NCI-H69 (cell line): ENCODE measurements at places on chromosomes 3 and 15.
A peak's percentile ranks its signal among the peaks of the same experiment; 100 is the strongest.

GRCh38 chr3:52349131-52349530, 33.0 kb downstream of the DNAH1 start:
- no peak for DNase-seq

- peak; percentile 75 for DNase-seq
Observed at GRCh38 chr15:40829115-40829514, 607 bp upstream of the PPP1R14D start.

DNA sequence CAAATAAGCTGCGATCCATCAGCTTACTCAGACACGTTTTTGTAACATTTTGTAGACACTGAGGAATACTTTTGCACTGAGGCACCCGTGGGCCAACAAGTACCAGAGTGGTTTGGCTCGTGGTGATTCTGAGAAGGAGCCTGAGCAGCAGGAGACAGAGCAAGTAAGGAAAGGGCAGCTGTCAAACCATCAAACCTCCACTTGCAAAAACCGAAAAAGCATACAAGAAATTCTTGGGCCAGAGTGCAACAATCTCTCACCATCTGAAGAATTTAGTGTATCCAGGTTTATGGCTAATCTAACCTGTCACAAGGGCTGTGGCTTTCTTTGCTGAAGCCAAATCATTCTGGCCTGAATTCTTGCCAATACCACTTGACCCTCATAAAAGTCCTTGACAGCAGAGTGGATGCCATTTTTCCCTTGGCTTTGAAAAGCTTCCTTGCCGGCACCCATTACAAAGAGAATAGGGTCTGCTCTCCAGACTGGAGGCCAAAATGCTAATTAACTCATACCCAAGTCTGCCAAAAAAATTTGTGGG, 56.7 kb downstream of the MYO1E start:
- peak; percentile 97 for DNase-seq

GRCh38 chr3:125001557-125002413, 54.0 kb downstream of the HEG1 start:
- DNase-seq: no peak

DNA sequence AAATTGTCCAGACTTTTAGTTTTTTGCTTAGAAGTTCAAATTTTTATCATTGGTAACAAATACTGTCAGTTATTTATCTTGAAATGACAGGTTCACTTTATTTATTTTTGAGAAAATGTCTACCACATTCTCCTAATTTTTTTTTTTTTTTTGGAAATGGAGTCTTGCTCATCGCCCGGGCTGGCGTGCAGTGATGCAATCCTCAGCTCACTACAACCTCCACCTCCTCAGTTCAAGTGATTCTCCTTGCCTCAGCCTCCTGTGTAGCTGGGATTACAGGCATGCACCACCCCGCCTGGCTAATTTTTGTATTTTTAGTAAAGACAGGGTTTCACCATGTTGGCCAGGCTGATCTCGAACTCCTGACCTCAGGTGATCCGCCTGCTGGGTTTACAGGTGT, 16.1 kb upstream of the EBLN2 start:
- DNase-seq: no peak

DNA sequence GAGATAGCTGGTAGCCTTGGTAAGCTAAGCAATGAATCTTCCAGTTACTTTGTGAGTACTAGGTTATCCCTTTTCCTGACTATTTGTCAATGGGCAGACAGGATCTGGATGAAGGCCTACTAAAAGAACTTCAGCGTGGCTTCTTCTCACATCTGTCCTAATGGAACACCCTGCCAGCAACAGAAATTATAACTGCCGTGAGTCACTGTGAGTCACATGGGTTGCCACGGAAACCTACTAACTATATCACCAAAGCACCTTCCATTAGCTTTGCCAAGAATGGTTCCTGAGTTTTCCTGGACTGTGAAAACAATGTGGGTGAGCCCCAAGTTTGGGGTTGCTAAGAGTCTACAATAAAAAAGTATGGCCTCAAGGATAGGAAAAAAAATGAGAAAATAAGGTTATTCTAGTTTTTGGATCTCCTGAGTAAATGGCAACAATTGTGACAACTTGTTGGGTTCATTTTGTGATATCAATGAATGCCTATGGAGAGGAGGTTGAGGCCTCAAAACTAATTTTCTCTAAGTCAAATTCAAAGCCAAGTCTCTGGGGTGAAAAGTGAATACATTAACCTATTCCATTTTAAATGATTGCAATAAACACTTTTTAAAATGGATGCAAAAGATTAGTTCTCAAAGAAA, 195.1 kb upstream of the ICE2 start:
- peak; percentile 81 for DNase-seq

DNA sequence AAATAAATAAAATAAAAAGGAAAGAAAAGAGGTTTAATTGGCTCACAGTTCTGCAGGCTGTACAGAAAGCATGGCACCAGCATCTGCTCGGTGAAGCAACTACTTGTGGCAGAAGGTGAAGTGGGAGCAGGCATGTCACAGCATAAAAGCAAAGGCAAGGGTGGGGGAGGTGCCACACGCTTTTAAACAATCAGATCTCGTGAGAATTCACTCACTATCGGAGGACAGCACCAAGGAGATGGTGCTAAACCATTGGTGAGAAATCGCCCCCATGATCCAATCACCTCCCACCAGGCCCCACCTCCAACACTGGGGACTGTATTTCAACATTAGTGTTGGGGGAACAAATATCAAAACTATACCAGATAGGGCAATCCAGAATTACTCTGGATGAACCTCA, 15.3 kb downstream of the SCG3 start:
- no peak for DNase-seq

GRCh38 chr3:52291508-52292181, 4.0 kb downstream of the GLYCTK start:
- peak; percentile 57 for DNase-seq

- DNase-seq: peak; percentile 81
Observed at GRCh38 chr3:25297667-25298585, 130.1 kb upstream of the RARB start.

- no peak for DNase-seq
Observed at GRCh38 chr3:121515313-121515712, 30.5 kb downstream of the POLQ start.

DNA sequence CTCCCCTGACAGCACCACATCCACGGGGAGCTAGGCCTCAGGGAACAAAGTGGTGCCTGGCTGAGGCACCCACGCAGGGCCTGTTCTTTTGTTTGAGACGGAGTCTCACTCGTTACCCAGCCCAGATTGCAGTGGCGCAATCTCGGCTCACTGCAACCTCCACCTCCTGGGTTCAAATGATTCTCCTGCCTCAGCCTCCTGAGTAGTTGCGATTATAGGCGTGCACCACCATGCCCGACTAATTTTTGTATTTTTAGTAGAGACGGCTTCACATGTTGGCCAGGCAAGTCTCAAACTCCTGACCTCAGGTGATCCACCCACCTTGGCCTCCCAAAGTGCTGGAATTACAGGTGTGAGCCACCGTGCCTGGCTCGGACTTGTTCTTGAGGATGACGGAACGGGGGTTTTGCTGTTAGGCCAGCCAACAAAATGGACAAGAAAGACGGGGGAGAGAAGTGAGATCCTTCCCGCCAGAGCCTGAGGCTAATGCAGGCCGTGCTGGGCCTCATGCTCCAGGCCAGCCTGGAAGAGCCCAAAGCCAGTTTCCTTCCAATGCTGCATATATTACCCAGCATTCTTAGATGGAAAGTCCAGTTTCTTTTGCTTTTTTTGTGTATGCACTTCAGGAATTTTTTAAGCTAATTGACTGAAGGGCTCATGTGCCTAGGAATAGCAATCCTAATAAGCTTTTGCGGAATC, 28.1 kb upstream of the FURIN start:
- no peak for DNase-seq

DNA sequence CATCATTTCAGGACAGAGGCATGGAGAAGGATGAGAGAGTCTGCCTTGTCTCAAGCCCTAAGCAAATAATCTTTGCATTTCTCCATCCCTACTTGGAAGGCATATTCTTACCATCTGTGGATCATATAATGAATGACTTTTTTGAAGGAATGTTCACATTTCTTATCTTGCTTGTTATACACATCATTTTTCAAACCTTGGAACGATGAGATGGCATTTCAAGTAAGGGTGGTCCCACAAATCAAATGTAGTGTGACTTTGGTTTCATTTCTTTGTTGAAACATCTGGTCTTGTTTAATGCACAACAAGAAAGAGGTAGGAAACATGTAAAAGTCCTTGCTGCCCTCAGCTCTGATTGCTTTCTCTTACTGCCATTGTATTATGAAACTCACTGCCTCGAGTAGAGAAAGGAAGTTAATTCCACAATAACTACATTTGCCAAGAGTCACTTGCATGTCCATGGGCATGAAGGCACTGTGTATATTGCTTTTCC, 32.1 kb downstream of the RBMS3 start:
- DNase-seq: no peak

DNA sequence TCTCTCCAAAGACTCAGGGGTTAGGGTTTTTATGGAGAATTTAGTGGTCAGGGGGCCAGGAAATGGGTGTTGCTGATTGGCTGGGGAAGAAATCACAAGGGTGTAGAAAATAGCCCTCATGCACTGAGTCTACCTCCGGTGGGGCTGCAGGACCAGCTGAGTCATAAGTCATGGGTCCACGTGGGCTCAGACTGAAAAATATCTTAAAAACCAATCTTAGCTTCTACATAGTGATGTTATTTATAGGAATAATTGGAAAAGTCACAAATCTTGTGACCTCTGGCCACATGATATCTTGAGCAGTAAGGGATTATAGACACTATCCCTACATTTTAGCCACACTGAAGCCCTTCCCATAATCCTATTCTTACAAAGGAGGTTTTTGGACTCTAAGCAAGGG, 224.0 kb downstream of the DPH6 start:
- DNase-seq: no peak

DNA sequence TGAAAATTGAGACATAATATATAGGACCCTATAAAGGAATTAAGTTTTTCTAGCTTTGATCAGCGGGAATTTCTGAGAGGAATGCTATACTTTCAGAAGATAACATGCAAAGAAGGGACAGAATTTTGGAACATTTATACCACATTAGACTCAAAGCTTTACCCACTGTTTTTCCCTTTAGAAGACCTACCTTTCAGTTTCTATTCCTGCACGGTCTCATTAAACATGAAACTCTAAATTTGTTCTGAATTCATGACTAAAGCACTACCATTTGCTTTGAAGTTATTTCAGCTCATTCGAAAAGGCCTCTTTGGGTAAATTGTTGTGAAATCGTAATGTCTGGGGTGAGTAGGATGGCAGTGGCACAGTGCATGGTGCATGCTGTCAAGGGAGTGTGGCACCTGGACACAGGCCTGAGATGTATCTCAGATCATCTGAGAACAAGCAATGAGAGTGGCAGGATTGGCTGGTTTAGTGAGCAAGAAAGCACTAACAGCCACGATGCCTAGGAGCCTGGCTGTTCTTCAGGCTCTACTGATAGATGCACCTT, 42.5 kb downstream of the CHCHD4 start:
- DNase-seq: no peak

- no peak for DNase-seq
Observed at GRCh38 chr3:143700431-143700975, 147.8 kb downstream of the SLC9A9 start.

- no peak for DNase-seq
Observed at GRCh38 chr15:77180757-77181156, 109.8 kb upstream of the TSPAN3 start.

DNA sequence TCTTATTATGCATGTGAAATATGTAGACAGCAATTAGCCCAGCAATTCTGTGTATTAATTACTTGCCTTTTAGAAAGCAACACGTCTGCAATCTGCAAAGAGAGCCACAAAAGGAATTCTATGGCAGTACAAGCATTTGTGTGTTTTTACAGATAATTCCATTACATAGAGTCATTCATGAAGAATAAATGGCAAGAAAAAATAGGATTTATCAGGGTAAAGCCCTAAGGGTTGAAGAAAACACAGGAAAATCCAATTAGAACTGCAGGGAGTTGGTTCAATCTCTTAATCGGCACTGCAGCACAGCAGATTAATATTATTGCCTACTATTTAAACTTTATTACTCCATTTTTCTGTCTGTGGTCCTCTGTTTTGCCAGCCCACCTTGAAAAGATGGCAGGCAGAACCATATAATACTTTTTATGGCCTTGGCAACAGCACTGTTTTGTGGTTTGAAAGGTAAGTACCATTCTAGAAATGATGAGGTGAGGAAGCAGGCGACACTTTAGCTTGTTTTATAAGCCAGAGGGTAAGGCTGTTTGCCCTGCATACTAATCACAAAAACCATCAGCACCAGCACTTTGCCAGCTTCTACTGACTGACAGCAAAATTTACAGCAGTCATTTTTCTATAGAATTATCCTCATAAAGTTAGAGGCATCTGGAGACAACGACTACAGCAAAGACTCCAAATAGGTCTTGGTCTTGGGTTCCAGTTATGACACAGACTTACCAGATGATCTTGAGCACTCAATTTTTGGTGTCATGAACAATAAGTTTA, 638.2 kb upstream of the NAALADL2 start:
- DNase-seq: peak; percentile 56

GRCh38 chr3:17740721-17741141, 1.7 kb downstream of the TBC1D5 start:
- peak; percentile 81 for DNase-seq

GRCh38 chr3:49500205-49500731, 30.2 kb downstream of the DAG1 start:
- DNase-seq: no peak

- peak; percentile 93 for DNase-seq
Observed at GRCh38 chr3:182414586-182414985, 378.7 kb upstream of the ATP11B start.

DNA sequence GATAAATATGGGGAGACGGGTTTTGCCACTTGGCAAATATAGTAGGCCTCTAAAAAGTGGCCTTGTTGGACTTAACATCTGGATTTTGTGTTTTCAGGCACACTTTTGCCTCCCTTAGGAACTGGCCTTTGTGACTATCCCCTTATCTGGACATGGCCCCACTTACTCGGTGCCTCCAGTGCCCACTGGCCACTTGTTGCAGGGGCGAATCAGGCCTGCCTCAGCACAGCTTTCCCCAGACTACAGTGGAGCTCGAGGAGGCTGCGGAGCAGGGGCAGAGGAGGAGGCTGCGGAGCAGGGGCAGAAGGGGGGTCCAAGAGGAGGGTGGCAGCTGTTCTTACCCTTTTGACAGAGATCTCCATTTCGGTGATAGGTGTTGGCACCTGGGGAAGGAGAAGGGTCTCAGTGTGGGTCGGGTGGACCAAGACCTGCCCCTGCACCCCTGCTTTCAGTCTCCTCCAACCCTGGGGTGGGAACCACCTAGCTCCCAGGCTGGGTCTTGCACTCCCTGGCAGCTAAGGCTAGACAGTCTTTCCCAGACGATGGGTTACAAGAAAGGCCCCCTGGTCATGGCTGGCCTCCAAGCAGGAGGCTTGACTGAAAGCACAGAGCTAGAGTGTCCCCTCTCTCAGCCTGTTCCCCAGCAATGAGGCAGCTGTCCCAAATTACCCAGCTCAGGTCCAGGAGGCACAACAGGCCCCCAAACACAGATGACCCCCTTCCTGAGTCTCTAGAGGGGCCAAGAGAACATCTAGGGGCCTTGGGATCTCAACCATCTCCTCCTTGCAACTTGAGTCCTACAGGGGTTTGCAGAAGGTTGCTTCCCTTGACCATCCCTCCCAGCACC, 6.1 kb downstream of the SEMA3G start:
- DNase-seq: no peak

DNA sequence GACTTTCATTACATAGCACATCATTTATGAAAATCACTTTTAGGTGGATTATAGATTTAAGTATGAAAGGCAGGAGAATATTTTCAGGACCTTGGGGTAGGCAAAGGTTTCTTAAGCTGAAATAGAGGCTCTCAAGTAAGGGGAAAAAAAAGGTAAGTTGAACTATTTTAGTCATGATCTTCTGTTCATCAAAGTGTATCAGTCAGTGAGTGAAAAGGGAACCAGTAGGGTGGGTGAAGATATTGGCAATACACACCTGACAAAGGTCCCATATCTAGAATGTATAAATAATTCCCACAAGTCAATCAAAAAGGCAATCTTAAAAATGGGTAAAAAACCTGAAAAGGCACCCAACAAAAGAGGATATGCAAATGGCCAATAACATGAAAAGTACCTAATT, 218.6 kb downstream of the KLF13 start:
- no peak for DNase-seq
